ENCODE measurements at places on chromosomes 16 and 17.
A peak's percentile ranks its signal among the peaks of the same experiment; 100 is the strongest.

GRCh38 chr16:64782484-64782883 lies 339.4 kb downstream of the CDH11 start:
- DNase-seq: no peak

DNA sequence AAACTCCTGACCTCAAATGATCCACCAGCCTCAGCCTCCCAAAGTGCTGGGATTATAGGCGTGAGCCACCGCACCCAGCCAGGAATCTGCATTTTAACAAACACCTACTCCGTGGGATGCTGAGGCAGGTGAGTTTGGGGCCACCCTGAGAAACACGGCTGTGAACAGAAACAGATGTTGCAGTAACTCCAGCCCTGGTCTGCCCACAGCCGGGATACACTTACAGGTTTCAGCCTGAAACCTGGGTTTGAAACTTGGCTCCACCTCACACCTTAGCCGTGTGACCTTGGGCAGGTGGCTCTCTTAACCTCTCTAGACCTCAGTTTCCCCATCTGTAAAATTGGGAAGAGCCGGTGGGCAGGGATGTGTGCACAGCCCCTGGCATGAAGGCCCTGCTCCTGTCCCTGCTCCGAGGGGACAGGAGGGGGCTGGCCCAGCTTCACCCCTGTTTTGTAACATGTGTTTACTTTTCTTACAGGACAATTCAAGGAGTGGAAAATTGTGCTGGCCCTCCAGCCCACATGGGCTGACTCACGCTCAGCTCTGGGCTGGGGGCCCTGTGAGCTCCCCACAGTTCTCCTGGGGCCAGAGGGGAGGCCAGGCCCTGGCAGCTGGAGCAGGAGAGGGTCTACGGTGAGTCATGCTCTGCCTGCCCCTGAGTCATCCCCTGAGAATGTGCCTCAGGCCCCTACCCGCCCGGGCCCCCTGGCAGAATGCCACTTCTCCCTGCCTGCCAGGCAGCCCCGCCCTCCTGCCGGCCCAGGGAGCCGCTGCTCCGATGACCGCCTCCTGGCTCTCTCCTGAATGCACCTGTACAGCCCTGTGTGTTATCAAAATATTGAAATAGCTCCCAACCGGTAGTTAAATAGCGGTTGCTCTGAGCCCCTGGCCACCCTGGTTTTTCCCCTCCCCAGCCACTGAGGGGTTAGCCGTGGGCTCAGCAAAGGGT lies 7.7 kb upstream of the PPL start:
- DNase-seq: peak; percentile 44

DNA sequence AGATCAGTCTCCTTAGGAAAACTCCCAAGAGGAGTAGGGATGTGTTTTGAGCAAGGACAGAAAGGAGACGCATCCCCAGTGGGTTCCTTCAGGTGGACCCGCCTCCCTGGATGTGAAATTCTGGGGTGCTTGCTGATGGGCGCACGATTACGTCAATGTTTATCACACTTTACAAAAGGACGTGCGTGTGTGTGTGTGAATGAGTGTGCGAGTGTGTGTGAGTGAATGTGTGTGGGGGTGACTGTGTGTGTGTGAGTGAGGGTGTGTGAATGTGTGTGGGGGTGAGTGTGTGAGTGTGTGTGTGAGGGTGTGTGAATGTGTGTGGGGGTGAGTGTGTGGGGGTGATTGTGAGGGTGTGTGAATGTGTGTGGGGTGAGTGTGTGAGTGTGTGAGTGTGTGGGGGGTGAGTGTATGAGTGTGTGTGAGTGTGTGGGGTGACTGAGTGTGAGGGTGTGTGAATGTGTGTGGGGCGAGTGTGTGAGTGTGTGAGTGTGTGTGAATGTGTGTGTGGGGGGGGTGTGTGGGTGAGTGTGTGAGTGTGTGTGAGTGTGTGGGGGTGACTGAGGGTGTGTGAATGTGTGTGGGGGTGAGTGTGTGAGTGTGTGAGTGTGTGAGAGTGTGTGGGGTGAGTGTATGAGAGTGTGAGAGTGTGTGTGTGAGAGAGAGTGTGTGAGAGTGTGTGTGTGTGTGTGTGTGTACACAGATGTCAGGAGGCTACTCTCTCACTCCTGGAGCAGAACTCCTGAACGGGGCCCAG lies 4.1 kb upstream of the TRARG1 start:
- no peak for DNase-seq

DNA sequence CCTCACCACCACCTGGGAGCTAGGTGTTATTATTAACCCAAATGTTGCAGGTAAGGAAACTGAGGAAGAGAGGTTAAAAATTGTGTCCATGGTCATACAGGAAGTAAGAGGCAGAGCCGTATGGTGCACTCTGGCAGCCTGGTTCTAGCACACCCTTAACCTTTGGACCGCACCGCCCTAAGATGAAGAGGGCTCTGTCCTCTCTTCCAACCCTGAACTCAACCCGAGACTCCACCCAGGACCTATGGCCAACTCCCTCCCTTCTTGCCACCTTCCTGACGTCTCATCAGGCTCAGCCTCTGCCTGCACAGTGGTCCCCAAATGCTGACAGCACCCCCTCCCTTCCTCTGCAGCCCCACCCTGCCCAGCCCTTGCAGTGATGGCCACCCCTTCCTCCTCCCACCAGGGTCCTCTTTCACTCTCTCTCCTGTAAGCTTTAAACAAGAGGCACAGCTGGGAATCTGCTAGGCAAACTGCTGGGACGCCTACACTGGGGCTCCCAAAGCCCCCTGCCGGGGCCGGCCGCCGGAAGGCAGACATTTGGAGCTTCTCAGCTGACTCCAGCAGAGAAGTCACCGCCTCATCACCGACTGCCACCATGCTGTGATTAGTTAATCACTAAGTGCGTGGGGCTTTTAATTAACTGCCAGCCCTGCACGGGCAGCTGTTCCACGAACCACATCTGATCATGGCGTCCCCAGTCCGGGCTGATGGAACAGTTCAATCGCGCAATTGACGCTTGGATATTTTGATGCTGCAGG lies 16.7 kb upstream of the C16orf78 start:
- no peak for DNase-seq

DNA sequence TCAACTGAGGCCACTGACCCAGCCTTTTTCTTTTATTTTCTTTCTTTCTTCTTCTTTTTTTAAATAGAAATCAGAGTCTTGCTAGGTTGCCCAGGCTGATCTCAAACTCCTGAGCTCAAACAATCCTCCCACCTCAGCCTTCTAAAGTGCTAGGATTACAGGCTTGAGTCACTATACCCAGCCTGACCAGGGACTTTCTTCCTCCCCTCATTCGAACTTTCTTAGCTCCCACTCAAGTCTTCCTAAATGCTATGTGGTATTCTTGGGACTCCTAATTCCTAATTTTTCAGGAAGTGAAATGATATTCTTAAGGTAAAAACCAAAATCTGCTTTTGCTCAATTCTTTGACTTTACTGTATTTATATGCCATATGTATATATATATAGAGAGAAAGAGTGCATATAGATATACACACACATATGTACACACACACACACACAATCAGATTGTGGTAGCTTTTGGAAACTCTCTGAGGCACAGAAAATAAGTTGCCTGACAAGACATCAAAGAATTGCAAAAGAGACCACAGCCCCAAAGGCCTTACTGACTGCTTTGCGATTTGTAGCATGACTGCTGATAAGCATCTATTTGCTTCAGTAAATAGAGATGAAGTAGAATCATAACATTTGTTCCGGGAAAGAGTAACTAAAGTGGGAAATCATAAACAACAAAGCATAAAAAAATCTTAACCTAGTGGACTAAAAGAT lies 9.5 kb upstream of the AMZ2 start:
- no peak for DNase-seq

- DNase-seq: no peak
Observed at GRCh38 chr16:58127033-58127556, 2.1 kb downstream of the CFAP20 start.

DNA sequence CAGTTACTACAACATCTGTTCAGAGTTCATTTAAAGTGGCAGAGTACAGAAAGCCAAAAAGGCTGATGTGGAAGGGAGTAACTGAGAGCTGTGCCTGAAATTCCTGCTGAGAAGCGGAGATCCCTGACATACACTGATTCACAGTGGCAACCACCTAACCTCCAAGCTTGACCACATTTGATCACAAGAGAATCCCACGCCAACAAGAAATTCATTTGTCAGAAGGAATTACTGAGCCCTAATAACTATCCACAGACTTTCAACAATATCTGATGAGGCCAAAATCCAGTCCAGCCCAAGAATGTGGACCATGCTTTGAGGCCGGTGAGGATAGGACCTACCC lies 168.5 kb upstream of the RPH3AL start:
- no peak for DNase-seq

DNA sequence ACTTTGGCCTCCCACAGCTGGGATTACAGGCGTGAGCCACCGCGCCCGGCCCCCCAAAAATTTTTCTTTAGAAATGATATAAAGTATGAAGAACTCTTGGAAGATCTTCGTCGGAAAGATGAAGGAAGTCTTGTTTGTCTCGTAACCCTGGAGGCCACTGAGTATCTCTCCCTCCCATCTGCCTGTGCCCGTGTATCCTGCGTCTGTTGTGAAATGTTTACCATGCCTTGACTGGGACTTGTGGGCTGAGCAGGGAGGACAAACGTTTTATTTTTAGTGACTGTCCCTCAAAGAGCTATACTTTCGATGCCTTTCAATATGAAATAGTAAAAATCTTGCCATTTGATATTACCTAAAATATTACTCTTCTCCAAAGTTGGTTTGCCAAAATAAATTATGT lies 121.2 kb downstream of the RPTOR start:
- peak; percentile 72 for DNase-seq

DNA sequence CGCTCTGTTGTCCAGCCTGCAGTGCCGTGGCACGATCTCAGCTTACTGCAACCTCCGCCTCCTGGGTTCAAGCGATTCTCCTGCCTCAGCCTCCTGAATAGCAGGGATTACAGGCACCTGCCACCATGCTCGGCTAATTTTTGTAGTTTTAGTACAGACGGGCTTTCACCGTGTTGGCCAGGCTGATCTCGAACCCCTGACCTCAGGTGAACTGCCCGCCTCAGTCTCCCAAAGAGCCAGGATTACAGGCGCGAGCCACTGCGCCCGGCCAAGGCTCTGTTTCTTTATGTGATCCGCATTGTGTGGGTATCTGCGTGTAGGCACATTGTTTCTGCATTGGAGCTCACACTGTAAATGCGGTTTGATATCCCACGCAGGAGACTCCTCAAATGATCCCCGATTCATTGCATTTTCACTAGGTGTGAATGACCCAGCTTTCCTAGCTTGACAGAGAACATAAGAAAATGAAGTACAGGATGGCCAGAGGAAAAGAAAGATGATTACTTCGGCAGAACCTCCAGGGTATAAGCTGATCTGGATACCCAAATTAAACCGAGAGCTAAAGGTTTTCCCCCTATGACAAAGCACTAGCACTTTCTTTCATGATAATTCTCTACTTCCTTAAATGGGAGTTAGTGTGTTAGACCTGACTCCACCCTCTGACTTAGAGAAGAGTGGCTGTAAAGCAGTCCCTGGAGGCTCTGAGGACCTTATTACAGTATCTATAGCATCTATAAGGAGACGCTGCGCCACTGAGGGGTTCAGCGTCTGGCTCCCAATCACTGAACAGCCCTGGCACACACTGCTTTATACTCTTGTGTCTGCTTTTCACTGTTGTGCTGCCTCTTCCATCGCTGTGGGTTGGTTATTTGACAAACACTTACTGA lies 17.3 kb downstream of the COTL1 start:
- DNase-seq: no peak

- peak; percentile 70 for DNase-seq
Observed at GRCh38 chr17:45722161-45722560, 62.0 kb upstream of the CRHR1 start.

GRCh38 chr16:77399066-77399465 lies 35.8 kb downstream of the ADAMTS18 start:
- no peak for DNase-seq

- no peak for DNase-seq
Observed at GRCh38 chr16:87438611-87438985, 46.5 kb downstream of the MAP1LC3B start.

- DNase-seq: no peak
Observed at GRCh38 chr17:59643159-59644140, 23.8 kb downstream of the CLTC start.

DNA sequence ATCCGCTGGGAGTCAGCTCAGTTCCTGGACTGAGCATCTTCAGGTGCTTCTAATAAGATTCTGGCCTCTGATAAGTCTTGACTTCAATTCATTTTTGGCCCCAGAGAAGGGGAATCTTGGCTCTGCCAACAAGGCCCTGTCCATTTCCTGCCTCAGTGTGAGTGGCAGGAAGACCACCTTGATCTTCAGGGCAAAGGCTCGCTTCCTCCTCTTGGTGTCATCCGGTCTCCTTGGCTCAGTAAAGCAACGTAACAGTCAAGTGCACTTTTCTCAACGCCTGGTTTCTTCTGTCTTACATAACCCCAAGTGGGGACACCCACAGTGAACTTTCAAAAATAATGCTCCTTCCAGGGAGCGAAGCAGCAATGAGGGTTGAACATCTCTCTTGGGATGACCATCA lies 169.8 kb downstream of the PRKCB start:
- DNase-seq: no peak

- no peak for DNase-seq
Observed at GRCh38 chr17:2202996-2203575, 100.5 kb downstream of the SMG6 start.

DNA sequence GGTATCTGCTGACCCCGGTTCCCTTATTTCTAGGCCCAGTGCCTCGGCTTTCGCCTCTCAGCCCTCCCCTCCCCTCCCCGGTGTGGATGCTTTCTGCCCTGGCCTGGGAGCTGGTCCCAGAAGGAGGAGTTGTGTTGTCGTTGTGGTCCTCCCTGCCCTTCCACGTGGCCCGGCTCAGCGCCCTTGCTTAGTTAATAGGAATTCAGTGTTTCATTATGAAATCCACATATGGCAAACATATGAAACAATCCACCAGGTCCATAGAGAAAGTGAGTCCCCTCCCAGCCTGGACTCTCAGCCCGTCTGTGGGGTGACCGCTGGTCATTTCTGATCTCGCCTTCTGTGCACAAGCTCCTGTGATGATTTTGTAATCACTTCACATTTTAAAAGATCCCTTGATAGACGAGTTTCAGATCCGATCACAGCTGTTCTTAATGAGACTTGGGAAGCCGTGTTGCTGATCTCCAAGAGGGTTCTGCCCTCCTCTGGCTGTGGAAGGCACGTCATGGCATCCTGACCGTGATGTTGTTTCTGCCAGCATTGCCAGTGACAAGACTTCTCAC lies 112.1 kb downstream of the BANP start:
- DNase-seq: no peak

GRCh38 chr16:16923479-16923878 lies 544.5 kb downstream of the NPIPA7 start:
- DNase-seq: no peak

DNA sequence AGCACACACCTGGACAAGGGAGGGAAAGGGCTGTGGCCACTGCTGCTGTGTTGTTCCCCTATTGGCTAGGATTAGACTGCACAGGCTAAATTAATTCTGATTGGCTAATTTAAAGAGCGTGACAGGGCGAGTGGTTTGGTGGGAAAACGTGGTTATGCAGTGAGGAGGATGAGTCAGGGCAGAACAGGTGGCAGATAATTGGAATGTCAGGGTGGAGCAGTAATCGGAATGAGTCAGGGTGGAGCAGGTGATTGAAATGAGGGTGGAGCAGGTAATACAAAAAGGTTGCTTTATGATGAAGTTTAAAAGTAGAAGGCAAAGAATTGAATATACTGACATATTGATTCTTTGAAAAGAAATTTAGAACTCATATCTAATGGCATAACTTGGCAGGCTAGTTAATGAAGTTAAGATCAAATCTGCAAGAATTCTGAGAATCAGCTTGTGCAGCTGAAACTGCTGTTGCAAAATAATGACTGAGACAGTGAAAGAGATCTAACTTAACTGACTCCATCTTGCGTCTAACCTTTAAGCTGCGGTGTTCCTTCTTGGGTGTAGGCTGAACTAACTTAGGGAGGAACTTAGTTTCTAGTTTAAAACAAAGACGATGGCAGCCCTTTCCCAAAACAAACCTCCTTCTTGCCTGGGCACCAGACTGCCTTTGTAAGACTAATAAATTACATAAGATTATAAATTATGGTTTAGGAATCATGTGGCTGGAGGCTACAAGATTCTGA lies 174.3 kb downstream of the UTP18 start:
- no peak for DNase-seq
